ENCODE measurements at places on chromosomes 4 and X.

GRCh38 chr4:108109997-108110416 is 58.7 kb downstream of the LEF1 start:
- no peak for DNase-seq

DNA sequence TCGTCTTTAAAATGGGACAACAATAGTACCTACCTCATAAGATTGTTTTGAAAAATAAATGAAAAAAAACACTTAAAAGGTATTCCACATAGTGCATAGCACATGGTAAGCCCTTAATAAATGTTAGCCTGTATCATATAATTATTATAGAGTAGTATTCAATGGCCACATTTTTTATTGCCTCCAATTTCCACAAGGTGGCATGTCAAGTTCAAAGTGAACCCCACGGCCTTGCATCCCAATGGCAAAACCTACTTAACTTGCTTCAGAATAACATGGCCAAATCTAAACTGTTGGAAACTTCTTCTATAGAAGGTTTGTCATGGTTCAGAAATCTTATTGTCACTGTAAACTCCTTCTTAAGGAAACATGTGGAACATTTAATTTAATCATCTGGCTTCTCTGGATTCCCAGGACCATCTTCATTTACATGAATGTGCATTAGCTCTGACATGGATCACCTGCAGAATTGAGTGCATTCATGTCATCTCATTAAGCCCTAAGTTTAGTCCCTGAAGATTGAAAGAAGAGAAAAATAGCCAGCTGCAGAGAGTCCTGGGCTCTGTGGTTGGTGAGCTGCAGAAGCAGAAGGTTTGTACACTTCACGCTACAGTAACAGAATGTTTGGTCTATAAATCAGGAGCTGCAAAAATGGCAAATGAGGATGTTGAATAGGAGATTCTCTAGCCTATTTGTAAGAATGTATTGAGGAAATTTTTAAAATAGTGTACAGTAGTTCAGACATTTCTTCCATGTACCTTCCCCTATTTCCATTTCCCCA is 61.0 kb downstream of the ANXA3 start:
- DNase-seq: no peak

GRCh38 chrX:119090627-119091026 is 17.8 kb downstream of the CT47C1 start:
- DNase-seq: no peak

- no peak for DNase-seq
Measured at GRCh38 chrX:132622130-132622529, 133.3 kb upstream of the MBNL3 start.

GRCh38 chr4:98383431-98384106 is 122.4 kb downstream of the RAP1GDS1 start:
- DNase-seq: no peak

GRCh38 chrX:98962996-98963395 is 1447.1 kb downstream of the PCDH19 start:
- no peak for DNase-seq

- no peak for DNase-seq
Measured at GRCh38 chr4:8550691-8551090, 29.5 kb upstream of the GPR78 start.

DNA sequence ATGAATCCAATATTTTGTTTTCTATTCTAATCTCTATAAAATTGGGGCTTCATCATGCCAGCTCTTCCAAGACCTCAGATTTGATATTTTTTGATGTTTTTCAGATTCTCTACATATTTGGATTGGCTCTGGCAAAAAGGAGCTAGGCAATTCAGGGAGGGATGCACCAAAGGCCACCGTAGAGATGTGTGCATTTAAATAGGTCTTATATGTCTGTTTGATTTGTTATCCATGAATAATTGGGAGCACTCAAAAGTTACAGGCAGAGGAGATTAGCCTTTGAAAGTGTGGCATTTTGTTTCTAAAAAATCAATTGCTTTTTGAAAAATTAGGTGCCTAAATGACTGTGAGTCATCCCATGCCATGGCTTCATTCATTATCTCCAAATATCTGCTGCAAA is 147.1 kb upstream of the RPS6KA6 start:
- no peak for DNase-seq

- no peak for DNase-seq
Measured at GRCh38 chr4:55993994-55994663, 45.4 kb downstream of the CEP135 start.

GRCh38 chr4:108611365-108611764 is 9.0 kb upstream of the RPL34 start:
- DNase-seq: peak; percentile 6

DNA sequence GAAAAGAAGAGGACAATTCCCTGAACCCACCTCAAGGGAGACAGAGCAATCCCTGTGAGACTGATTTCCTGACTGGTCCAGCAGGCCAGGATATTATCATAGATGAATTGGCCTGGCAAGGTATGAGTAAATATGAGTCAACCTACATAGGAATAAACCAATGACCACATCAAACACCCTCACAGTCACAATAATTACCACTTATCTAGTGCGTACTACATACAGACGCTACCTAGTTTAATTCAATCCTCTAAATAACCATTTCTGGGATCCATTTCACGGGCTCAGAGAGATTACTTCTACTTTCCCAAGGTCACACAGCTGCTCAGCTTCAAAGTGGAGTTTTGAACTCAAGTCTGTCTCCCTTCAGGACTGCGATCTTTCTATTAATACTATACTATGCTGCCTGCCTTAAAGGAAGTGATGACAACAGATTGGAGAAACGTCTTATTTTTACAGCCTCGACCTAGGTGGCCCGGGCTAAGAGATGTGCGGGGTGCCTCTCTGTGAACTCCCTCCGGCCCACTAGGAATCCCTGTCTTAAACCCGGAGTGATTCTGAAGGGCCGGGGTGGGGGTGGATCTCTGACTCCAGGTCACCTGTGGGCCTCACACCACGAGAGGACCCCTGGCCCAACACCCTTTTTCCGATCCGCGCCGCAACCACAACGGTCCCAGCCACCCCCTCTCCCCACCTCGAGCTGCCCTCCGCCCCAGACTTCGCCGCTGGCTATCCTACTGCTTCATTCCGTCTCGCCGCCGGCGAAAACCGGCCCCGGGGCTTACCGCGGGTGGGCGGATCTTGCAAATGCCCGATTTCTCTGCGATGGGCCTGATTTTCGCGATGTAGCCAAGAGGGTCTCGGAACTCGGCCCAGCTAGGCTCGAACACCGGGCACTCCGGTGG is 800 bp downstream of the KDM5C start:
- DNase-seq: no peak

GRCh38 chr4:8009710-8010511 is 70.2 kb upstream of the AFAP1 start:
- DNase-seq: no peak

- DNase-seq: no peak
Measured at GRCh38 chr4:143185253-143186107, 763 bp downstream of the USP38 start.

- no peak for DNase-seq
Measured at GRCh38 chrX:53476371-53476770, 42.2 kb upstream of the HSD17B10 start.

DNA sequence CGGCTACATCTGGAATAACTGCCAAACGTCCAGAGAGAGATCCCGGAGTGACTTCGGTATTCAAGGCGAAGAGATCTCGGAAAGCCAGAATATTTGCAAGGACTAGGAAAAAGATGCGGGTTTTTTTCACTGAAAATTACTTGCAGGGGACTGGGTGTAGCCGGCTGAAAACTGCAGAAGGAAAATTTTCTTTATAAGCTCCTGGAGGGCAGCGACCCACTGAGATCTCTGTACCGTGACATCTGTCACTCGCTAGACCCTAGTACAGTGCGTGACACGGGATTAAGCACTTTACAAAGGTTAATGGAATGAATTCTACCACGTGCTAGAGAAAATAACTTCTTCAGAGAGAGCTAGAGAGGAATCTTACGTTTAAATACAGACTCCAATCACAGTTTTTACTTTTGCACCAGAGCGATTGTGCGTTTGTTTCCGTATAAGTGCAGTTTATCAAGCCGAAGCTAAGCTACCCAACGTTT is 1.1 kb upstream of the LCORL start:
- no peak for DNase-seq

GRCh38 chr4:185358959-185359358 is 36.8 kb downstream of the LRP2BP start:
- no peak for DNase-seq

- no peak for DNase-seq
Measured at GRCh38 chr4:162059656-162060055, 104.1 kb downstream of the FSTL5 start.

DNA sequence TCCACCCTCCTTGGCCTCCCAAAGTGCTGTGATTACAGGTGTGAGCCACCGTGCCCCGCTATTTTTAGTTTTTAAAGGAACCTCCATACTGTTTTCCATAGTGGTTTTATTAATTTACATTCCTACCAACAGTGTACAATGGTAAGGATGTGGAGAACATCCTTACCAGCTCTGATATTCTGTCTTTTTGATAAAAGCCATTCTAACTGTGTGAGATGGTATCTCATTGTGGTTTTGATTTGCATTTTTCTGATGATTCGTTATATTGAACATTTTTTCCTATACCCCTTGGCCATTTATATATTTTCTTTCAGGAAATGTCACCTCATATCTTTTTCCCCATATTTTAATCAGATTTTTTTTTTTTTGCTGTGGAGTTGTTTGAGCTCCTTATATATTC is 14.2 kb upstream of the TLR2 start:
- DNase-seq: no peak

DNA sequence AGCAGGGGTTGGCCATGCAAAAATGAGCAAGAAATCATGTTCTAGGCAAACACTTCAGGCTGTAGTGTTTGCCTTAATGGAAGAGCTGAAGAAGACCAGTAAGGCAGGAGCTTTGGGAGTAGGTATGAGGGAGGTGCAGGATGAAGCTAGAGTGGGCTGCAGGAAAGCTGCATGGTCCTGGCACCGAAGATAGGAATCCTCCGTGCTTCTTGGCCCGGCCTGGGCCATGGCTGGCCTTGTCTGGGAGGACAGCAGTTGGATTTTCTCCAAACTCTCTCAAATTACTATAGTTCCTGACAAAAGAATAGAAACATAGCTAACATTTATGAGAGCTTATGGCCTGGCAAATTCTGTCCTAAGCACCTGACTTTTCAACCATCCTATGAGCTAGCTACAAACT is 116.5 kb downstream of the UCHL1 start:
- no peak for DNase-seq

DNA sequence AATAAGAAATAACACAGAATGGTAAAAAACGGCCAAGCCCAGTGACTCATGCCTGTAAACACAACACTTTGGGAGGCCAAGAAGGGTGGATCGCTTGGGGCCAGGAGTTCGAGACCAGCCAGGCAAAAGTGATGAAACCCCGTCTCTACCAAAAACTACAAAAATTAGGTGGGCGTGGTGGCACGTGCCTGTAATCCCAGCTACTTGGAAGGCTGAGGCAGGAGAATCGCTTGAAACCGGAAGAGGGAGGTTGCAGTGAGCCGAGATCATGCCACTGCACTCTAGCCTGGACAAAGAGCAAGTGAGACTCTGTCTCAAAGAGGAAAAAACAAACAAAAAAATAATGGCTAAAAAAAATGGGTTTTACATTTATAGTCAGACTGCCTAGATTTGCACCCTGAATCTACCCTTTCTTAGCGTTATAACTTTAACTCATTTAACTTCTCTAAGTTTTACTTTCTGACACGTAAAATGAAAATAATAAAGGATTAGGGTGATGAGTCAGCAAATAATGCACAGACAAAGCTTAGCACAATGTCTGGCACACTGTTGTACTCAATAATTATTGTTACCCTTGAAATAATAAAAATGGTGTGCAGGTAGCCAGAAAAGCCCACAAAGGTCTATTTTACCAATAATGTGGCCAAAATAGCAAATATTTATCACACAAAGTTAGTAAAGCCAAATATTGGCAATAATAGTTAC is 55.0 kb downstream of the ATP11C start:
- no peak for DNase-seq

- no peak for DNase-seq
Measured at GRCh38 chr4:127936974-127937373, 28.0 kb downstream of the MFSD8 start.

- DNase-seq: no peak
Measured at GRCh38 chrX:48802905-48803200, 986 bp downstream of the HDAC6 start.

- no peak for DNase-seq
Measured at GRCh38 chr4:26937139-26937538, 76.5 kb downstream of the STIM2 start.

- DNase-seq: no peak
Measured at GRCh38 chr4:982814-983213, 4.0 kb upstream of the IDUA start.

- DNase-seq: no peak
Measured at GRCh38 chr4:102511830-102512605, 10.9 kb downstream of the NFKB1 start.

DNA sequence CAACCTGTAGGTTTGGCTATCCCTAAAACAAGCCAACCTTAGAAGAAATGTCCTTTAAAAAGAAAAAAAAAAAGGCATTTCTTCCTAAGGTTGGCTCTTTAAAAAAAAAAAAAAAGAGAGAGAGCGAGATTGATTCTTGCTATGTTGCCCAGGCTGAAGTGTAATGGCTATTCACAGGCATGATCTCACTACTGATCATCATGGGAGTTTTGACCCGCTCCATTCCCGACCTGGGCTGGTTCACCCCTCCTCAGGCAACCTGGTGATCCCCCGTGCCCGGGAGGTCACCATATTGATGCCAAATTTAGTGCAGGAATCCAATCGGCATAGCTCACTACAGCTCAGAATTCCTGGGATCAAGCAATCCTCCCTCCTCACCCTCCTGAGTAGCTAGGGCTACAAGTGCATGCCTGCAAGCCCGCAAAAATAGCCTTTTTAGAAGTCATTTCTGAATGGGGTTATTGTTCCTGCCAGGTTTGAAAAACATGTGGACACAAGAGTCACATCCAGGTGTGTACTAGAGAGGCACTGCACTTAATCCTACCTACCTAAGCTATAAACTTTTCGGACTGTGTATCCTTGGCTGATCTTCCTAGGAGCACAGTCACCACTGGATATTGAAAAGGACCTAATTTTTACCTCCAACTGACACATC is 61.4 kb upstream of the ZCCHC13 start:
- DNase-seq: no peak

- no peak for DNase-seq
Measured at GRCh38 chrX:125778261-125778660, 387.8 kb downstream of the DCAF12L2 start.

All from right kidney (tissue), 9 donors.